A673 (cell line): ENCODE measurements at places on chromosomes 11 and 22. TPM values are rescaled to one million over a fixed set of nuclear protein-coding genes. Genes with fewer than 3 reads are reported as not detected.

The OR52N4 gene
- not detected in 2 replicates for total RNA-seq

The TMA7B gene
- total RNA-seq, result not detected in 2 replicates

The IL18 gene
- total RNA-seq, result not detected in 2 replicates

The FAM111B gene
- total RNA-seq, result 41.5 and 50.1 TPM in 2 replicates

The PGGHG gene
- 5.4 and 8.6 TPM in 2 replicates for total RNA-seq

- no peaks in the 10 kb centered on the region for H3K4me1 ChIP-seq
- no peak for DNase-seq
- H3K4me3 ChIP-seq, result no peak overlapping the region
Measured at GRCh38 chr11:68965901-68966853, 14.6 kb downstream of the MRGPRD start.

- H3K27ac ChIP-seq, result peak overlapping the region; percentile 86
- H3K27me3 ChIP-seq, result no peaks in the 10 kb centered on the region
- H3K36me3 ChIP-seq, result peaks cover 56% of the 10 kb centered on the region
- no peak overlapping the region for H3K4me3 ChIP-seq
- DNase-seq, result no peak
Measured at GRCh38 chr11:69320326-69320725, 26.4 kb downstream of the MYEOV start.

DNA sequence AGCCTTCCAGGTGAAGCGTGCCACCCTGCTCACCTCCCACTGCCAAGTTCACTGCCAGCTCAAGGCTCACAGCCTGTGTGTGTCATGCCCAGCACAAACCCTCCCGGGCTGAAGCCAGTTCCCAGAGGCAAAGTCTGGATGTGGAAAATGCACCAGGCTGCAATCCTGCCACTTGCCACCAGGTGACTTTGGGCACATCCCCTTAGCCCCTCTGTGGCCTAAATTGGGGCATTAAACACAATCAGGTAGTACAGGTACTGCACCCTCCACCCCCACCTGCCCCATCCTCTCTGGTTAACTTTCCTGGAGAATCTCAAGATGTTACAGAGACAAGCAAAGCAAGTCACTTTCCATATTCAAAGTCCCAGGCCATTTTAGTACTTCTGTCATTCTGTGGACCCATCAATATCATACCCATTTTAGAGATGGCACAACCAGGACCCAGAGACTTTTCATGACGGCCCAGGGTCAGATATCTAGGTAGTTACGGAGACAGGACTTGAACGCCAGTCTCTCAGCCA is 1.8 kb upstream of the RASD2 start:
- H3K27ac ChIP-seq, result no peak overlapping the region
- peak; percentile 59 for DNase-seq
- H3K36me3 ChIP-seq, result no peaks in the 10 kb centered on the region
- H3K27me3 ChIP-seq, result no peaks in the 10 kb centered on the region

GRCh38 chr11:41246399-41246745 is 213.1 kb downstream of the LRRC4C start:
- H3K4me3 ChIP-seq, result no peak overlapping the region
- H3K4me1 ChIP-seq, result no peaks in the 10 kb centered on the region
- no peaks in the 10 kb centered on the region for H3K27me3 ChIP-seq
- H3K27ac ChIP-seq, result no peak overlapping the region

DNA sequence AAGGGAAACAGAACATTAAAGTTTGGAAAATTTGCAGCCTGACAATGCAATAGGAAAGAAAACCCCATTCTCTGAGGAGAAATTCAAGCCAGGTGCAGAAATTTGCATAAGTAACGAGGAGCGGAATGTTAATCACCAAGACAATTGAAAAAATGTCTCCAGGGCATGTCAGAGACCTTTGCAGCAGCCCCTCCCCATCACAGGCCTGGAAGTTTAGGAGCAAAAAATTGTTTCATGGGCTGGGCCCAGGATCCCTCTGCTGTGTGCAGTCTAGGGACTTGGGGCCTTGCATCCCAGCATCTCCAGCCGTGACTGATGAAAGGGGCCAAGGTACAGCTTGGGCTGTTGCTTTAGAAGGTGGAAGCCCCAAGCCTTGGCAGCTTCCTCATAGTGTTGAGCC is 780.2 kb downstream of the LRRC4C start:
- H3K27ac ChIP-seq, result no peak overlapping the region
- no peak for DNase-seq
- no peak overlapping the region for H3K4me3 ChIP-seq
- no peaks in the 10 kb centered on the region for H3K36me3 ChIP-seq
- H3K4me1 ChIP-seq, result no peaks in the 10 kb centered on the region
- H3K27me3 ChIP-seq, result no peaks in the 10 kb centered on the region

- no peak overlapping the region for H3K27ac ChIP-seq
- no peaks in the 10 kb centered on the region for H3K27me3 ChIP-seq
- H3K4me1 ChIP-seq, result peaks cover 15% of the 10 kb centered on the region
- DNase-seq, result peak; percentile 63
- no peak overlapping the region for H3K4me3 ChIP-seq
Measured at GRCh38 chr11:104583857-104584256, 314.4 kb downstream of the CASP12 start.

DNA sequence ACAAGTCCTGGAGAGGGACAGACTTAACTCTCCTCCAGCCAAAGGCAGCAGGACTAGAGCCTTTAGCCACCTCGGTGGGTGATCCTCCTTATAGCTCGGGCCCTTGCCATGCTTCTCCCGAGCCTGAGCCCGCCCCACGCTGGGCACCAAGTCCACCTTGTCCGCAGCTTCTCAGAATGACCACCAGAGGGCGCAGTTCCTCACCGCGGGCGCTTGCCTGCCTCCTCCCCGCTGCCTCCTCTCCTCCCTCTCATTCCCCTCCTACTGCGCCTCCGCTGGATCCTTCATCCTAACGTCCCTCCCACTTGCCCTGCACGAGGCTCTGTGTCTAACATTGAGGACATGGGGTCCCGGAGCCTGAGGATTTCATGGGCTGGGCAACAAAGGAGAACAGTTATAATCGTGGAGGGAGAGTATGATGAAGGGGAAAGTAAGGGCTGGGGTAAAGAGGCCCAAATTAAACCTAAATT is 11.3 kb upstream of the MOGAT2 start:
- H3K27me3 ChIP-seq, result no peaks in the 10 kb centered on the region
- peak; percentile 92 for DNase-seq
- no peaks in the 10 kb centered on the region for H3K36me3 ChIP-seq
- peaks cover 4% of the 10 kb centered on the region for H3K4me1 ChIP-seq
- H3K27ac ChIP-seq, result no peak overlapping the region

GRCh38 chr11:68337399-68337835 is 25.0 kb downstream of the LRP5 start:
- H3K4me3 ChIP-seq, result no peak overlapping the region
- peaks cover 28% of the 10 kb centered on the region for H3K4me1 ChIP-seq
- no peaks in the 10 kb centered on the region for H3K27me3 ChIP-seq
- peak overlapping the region; percentile 7 for H3K27ac ChIP-seq
- no peaks in the 10 kb centered on the region for H3K36me3 ChIP-seq
- DNase-seq, result no peak

DNA sequence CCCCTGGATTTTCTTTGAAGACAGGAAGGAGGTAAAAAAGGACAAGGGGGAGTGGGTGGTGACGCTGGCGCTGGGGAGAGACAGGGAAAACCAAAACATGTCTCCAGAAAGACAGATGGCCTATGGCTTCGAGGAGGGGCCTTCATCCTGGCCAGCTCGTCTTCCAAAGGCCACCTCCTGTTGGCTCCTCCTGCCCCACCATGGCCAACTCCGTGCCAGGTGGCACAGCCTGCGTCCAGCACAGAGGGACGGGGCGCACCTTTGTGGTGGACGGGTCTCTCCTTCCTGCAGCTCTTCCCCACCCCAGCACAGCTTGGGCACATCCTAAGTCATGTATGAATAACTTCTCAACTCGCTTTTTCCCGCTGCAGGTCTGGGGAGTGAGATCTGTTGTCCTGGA is 22.7 kb downstream of the IGSF9B start:
- DNase-seq, result no peak
- H3K27ac ChIP-seq, result no peak overlapping the region
- no peaks in the 10 kb centered on the region for H3K27me3 ChIP-seq
- H3K4me1 ChIP-seq, result no peaks in the 10 kb centered on the region
